CD4-positive, alpha-beta T cell treated with Interleukin-15 for 1 hour (primary cell): ENCODE measurements at places on chromosomes 5 and 9.
A peak's percentile ranks its signal among the peaks of the same experiment; 100 is the strongest.

DNA sequence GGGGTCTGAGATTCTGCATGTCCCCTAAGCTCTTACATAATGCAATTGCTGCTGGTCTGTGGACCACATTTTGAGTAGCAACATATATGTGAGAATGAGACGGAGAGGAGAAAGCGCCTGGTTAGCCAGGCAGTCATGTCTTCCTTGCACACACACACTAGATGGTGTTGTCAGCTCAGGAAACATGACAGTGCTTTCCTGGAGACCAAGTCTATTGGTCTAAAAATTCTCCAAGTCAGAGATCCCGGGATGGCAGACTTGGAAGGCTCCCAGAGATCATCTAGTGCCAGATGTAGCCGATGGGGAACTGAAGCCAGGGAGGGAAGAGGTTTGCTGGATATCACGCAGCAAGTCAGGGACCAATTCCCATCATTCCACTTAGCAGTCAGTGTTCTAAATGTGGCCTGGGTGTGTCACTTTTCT is 53.4 kb downstream of the GALNT12 start:
- no peak for DNase-seq

DNA sequence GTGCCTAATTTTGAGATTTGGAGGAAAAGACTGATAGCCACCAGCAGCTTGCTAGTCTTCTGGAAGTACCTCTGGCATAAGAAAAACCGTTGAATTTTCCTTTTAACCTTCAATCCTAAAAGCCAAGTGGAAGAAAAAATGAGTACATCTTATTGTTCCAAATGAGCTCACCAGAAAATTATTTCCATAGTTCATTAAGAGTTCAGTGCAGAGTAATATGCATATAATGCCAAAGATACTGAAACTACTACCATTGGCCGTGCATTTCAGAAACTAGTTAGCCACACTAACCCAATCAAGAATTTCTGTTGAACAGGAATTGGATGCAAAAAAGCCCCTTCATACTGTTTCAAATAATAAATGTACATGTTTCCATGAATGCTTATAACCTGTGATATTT is 607.9 kb downstream of the KCTD16 start:
- DNase-seq: no peak

DNA sequence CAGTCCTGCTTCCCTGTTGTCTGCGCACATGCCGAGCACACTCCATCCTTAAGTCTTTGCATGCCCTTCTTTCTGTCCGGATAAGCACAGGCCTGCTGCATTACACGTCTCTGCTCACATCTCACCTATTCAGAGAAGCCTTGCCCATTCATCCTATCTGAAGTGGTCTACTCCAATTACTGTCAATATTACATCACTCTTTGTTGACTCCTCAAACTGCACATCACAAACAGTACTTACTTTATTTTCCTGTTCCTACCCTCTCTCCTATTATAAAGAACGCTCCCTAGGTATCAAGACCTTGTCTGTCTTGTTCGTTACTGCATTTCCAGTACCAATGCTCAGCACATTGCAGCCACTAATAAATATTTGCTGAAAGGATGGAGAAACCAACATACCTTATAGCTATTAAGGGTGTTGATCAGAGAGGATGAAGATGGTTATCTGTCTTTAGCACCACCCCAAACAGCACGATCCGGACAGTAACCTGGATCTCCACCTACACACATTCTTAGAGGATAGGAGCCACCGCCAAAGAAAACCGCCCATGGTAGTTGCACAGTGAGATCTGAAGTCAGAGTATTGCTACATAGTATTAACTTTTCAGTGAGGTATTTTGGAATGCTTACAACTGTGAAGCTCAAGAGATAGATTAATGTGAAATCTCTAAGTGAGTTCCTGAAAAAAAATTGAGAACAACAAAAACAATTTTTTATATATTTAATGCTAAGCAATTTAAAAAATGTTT is 1.6 kb upstream of the PRRC1 start:
- no peak for DNase-seq

- no peak for DNase-seq
Measured at GRCh38 chr9:135381762-135382310, 97.7 kb upstream of the PPP1R26 start.

GRCh38 chr9:12785941-12786340 is 11.1 kb downstream of the LURAP1L start:
- no peak for DNase-seq

- DNase-seq: no peak
Measured at GRCh38 chr5:147481376-147481775, 28.5 kb downstream of the DPYSL3 start.

DNA sequence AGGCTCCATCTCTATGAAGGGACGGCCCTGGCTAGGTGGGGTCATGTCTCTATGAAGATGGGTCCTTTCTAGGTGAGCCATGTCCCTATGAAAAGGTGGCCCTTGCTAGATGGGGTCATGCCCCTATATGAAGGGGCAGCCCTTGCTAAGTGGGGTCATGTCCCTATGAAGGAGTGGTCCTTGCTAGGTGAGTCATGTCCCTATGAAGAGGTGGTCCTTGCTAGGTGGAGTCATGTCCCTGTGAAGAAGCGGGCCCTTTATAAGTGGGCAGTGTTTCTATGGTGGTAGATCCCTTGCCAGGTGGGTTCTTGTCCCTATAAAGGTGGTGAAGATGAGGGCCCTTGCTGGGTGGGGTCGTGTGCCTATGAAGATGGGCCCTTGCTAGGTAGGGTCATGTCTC is 283.0 kb upstream of the IRX2 start:
- DNase-seq: no peak

DNA sequence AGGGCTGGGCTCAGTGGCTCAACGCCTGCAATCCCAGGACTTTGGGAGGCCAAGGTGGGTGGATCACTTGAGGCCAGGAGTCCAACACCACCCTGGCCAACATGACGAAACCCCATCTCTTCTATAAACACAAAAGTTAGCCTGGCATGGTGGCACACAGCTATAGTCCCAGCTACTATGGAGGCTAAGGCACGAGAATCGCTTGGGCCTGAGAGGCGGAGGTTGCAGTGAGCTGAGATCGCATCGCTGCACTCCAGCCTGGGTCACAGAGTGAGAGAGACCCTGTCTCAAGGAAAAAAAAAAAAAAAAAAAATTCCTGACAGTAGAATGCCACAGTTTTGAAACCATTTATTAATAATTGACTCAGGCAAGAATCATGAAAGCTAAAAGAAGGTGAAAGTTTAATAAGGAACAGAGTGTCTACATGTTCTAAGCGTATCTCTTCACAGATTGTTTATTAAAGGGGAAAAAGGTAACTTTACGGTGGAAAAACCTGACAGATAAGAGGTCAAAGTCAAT is 5.7 kb upstream of the PTGR1 start:
- no peak for DNase-seq

- no peak for DNase-seq
Measured at GRCh38 chr5:39558541-39558940, 133.8 kb upstream of the DAB2 start.

DNA sequence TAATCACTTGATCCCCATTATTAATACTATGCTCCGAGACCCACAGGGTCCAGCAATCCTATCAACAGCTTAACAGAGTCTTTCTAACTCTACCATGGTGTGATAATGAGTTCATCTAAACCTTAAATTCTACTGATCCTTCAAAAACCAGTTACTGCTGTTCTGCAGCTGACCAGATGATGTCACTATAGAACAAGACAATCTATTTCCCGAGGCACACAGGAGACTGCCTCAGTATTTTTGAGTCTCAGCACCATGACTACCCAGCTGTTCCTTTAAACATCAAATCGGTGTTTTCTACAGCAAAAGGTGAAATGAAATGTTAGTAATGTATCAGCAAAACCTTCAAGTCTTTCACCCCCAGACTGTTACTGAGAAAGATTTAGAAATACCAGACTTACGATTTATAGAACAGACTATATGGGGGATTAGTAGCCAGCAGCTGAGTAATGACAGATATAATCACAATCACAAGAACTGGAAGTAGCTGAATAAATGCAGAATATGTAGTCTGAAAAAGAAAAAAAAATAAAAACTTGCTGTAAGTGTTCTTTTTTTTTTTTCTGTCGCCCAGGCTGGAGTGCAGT is 16.9 kb downstream of the DNAJC18 start:
- peak; percentile 55 for DNase-seq

GRCh38 chr5:36033486-36033885 is 33.2 kb downstream of the UGT3A2 start:
- DNase-seq: no peak

DNA sequence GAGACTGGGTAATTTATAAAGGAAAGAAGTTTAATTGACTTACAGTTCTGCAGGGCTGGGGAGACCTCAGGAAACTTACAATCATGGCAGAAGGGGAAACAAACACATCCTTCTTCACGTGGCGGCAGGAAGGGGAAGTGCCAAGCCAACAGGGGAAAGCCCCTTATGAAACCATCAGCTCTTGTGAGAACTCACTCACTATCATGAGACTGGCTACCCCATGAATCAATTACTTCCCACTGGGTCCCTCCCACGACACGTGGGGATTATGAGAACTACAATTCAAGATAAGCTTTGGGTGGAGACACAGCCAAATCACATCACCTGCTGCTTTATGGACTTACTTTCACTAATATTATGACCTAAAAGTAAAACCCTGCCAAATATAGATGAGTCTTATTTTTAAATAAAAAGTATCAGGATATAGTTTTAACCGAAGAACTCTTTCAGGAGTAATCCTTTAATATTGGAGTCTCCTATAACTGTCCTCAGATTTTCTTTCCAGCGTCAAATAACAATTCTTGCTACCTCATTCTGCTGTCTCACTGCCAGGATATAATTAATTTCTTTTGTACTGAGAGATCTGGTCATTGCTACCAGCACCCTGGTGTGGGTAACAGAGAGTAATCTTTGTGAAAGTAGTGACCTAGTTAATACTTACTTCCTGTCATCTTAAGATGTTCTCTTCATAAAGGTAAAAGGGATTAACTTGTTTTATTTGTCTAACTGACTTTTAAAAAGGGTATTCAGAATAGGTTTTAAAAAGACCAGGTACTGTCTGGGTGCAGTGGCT is 68.6 kb downstream of the NLN start:
- peak; percentile 62 for DNase-seq

DNA sequence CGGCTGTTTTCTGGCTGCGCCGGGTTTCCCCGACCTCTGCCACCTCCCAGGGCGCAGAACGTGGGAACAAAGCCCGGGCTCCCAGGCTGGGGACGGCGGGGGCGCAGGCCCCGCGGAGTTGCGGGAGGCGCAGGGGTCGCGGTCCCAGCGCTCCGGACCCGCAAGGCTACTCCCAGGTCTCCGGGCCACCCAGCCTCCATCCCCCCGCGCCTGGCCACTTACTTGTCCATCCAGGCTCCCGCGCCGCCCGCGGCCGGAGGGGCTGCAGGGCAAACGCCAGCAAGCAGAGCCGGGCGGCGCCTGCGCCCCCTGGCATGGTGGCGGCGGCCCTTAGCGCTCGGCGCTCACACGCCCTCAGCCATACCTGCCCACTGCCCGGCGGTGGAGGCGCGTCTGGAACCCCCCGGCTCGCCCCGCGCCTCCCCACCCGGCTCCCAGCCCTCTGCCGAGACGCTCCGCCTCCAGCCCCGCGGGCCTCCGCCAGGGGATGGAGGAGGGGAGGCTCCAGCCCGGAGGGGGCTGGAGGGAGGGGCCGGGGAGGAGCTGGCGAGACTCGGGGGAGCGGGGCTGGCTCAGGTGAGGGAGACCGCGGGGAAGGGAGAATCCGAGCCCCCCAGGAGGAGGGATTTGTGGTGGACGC is at the start of gene ADAM19:
TSS of gene ADAM19 (minus strand) at position 395 of the 640 bp plus-strand sequence. CDS start at position 316, 79 bp downstream.
- DNase-seq: peak; percentile 56
